ENCODE measurements at places on chromosomes 5 and 9. TPM values are rescaled to one million over a fixed set of nuclear protein-coding genes. Genes with fewer than 3 reads are reported as not detected.

Gene IL33
- not detected for polyA plus RNA-seq

DNA sequence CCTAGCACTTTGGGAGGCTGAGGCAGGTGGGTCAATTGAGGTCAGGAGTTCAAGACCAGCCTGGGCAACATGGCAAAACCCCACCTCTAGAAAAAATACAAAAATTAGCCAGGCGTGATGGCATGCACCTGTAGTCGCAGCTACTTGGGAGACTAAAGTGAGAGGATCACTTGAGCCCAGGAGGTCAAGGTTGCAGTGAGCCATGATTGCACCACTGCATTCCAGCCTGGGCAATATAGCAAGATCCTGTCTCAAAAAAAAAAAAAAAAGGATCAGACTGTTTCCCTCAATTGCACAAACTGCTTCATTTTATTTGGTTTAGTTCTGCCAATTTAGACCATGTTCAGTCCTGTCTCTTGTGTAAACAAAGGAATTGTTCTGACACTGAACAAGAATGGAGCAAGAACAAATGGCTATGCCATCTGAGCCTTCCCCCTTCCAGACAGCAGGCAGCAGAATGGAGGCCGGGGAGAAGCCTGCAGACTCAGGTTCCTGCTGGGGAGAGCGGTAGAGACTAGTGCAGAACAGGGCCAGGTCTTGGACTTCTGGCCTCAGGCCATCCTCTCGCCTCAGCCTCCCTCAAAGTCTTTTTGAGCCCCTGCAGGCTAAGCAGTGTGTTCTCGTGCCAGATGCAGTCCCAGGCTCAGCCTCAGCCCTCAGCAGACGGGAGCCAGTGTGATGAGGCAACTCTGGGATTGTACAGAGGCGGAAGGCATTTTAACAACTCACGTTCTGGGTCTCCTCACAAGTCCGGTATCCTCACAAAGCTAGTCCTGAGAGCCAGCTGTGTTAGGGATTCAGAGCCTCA, 18.2 kb downstream of the HNRNPH1 start:
- DNase-seq = no peak

GRCh38 chr5:138661291-138661960, 86.2 kb upstream of the HSPA9 start:
- no peak for DNase-seq

Gene OCLN
- polyA plus RNA-seq = 0.14 TPM

Gene SLC22A4
- polyA plus RNA-seq = 0.15 TPM

- DNase-seq = no peak
Observed at GRCh38 chr9:114314256-114314867, 8.5 kb upstream of the ORM1 start.

Gene LIX1
- not detected for polyA plus RNA-seq

DNA sequence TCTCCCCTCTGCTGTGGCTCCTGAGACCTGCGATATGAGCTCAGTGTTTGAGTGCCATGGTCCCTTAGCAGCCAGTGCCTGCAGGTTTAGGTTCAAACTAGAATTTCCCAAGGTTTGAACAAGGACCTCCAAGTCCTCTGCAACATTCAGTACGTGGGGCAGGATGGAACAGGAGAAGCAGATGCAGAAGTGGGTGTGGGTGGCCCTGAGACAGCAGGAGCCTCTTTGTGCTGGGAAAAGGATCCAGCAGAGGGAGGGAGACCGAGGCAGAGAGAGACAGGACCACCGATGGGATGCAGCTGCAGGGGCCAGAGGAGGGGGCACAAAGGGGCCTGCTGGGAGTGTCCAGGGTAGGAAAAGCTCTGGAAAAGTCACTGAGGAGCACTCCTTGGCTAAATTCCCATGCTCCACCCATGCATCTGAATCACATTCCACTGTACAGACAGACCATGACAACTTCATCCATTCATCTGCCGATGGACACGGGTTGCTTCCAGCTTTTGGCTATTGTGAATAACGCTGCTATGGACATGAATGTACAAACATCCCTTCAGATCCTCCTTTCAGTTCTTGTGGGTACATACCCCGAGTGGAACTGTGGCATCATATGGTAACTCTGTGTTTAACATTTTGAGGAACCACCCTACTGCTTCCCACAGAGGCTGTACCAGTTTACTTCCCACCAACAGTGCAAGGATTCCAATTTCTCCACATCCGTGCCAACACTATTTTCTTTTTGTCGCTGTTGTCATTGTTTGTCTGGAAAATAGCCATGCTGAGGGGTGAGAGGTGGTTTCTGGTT, 26.7 kb upstream of the SUSD3 start:
- DNase-seq = no peak

DNA sequence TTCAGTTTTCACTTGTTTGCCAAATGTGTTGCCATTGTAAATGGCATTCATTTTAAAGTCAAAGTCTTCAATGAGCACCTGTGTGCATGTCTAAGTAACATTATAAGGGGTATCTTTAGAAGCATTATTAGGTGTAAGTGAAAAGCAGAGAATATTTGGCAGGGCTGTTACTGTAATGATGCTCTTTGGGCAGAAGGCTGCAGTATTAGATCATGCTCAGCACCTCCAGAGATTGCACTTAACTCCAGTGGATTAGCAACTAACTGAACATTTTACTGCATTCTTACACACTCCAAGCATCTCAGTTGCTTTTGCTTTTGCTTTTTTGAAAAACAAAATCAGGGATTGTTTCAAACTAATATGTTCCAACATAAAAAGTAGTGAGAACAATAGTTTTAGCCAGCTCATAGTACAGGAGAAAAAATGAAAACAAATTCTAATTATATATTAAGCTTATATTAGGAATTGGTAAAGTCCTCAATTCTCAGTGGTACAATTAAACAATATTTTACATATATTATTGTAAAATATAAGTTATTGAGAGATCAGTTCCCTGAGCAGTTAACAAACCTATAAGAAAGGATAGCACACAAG, 1740.9 kb upstream of the CDH9 start:
- no peak for DNase-seq

GRCh38 chr9:99058964-99059921, 45.7 kb upstream of the TGFBR1 start:
- no peak for DNase-seq

DNA sequence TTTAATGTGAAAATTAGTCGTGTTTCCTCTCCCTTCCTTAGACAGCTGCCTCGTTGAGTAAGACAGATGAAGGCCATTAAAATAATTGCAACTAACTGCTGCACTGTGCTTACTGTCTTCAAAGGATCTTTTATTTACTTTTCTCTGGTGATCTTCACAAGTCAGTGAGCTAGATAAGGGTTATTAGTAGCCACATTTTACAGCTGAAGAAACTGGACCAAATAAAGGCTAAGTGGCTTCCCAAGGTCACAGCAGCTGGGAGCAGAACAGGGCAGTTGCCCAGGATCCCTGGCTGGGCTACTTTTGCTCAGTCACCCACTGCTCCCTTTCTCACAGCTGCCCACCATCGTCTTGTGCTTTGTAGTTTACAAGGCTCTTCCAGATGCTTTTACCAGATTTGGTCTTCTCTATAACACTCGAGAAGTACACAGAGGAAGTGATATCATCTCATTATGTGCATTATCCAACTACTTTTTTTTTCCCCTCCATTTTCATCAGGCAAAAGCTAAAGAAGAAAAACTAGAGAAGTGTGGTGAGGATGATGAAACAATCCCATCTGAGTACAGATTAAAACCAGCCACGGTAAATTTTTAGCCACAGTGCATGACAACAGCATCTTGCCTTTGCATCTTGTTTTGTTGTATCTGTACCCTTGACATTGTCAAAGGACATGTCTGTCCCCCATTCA, 61.8 kb downstream of the ERAP1 start:
- DNase-seq = no peak

- no peak for DNase-seq
Observed at GRCh38 chr5:141654298-141654697, 3.1 kb upstream of the FCHSD1 start.

Gene SEMA4D
- 227 TPM for polyA plus RNA-seq

DNA sequence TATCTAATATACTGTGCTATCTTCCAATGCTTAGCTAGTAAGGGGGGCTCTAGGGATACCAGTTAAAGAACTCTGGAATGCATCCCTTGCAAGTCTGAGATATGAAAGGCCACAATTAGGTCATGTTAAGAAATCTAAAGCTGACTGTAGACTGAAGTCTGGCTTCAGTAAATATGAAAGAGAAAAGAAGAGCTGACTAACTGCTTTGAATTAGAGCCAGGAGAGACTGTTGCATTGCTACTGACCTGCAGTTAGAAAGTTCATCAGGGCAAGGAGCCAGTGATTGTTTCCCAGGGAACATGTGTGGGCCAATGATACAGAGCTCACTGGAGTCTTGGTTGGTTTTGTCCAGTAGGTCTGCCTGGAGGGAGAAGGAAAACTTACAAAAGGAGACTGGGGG, 472.1 kb upstream of the TNC start:
- no peak for DNase-seq

Gene GDA
- not detected for polyA plus RNA-seq

Gene VAV2
- polyA plus RNA-seq = 1.1 TPM

Measured in CD8-positive, alpha-beta memory T cell (primary cell).